ENCODE measurements at places on chromosomes 5 and 9.
A peak's percentile ranks its signal among the peaks of the same experiment; 100 is the strongest.

DNA sequence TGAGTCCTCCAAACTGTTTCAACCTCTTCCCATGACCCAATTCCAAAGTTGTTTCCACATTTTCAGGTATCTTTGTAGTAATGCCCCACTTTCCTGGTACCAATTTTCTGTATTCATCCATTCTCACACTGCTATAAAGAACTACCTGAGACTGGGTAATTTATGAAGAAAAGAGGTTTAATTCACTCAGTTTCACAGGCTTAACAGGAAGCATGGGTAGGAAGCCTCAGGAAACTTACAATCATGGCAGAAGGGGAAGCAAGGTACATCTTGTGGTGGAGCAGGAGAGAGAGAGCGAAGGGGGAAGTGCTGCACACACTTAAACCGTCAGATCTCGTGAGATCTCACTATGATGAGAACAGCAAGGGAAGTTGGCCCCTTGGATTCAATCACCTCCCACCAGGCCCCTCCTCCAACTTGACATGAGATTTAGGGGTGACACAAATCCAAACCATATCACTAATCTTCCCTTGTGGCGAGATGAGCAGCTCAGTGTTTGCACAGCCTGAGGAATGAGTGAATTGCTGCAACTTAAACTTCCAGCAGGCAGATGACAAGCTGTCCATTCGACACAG lies 42.9 kb downstream of the TRIP13 start:
- no peak for DNase-seq

DNA sequence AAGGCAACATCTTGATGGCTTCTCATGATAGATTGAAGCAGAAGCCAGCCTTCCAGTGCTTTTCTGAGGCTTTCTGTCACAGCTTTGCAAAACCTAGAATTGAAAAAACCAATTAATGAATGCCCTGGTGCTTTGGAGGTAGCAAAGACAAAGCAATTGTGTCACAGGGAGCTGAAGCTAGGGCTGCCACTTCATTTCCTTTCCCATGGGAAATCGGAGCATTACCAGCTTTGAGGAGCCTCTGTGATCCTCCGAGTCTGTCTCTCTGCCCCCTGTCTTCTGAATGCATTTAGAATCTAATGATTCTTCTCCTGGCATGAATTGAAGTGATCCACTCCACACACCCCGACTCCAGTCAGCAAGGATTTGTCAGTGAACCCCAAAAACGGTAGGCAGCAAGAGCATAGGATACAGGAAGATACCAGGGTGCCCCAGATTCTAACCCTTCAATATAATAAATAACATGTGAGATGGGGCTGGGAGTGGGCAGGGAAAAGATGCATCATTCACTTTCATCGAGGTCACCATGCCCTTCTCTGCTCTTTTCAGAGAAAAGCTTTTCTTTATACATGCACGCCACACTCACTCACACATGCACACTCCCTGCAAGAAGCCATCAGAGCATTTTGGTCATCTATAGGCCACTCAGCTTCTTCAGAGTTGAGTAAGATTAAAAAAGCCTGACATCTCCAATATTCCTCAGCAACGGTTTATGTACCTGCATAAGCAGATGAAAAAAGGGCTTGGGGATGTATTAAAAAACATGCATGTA lies 247.7 kb upstream of the ZNF462 start:
- DNase-seq = no peak

DNA sequence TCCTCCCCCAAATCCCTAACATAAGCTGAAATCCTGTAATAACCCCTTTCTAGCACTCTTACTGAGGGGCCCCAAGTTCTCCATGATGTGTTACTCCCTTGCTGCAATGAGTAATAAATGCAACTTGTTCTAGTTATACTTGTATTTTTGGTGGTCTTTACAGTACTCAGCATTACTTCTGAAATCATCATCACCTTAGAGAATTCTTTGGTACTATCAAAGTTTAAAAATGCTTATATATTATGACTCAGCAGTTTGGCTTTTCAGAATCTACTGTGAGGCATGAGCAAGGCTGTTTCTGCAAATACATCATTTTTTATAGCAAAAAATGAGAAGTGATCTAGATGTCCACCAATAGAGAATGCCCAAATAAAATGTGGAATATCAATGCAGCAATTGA lies 20.7 kb upstream of the ROPN1L start:
- DNase-seq = no peak

DNA sequence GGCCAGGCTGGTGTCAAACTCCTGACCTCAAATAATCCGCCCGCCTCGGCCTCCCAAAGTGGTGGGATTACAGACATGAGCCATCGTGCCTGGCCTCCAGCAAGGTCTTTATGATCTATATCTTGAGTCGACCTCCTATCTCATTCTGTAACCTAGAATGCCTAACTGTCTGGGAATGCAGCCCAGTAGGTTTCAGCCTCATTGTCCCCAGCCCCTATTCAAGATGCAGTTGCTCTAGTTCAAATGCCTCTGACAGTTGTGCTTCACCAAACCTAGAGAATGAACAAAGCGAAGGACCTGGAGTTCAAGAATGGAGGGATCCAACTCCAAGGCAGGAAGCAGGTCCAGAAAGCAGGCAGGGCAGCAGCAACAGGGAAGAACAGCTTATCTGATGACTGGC lies 30.8 kb downstream of the GLRX start:
- DNase-seq = no peak

- DNase-seq = no peak
Observed at GRCh38 chr5:24363789-24364481, 280.8 kb downstream of the CDH10 start.

DNA sequence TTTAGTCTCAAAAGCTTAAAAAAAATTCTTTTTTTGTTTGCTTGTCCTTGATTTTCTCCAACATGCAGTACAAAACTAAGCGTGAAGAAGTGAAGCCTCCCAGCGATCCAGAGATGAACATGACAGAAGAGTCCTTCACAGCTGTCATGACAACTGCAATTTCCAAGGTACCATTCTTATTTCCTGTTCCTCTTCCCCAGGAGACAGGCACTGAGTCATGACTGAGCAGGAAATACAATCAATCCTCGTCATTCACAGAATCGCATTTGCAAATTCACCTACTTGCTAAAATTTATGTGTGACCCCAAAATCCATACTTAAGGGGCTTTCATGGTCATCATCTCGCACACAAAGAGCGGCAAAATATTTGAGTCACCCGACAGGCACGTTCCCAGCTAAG lies 77.3 kb downstream of the SLC1A1 start:
- no peak for DNase-seq

DNA sequence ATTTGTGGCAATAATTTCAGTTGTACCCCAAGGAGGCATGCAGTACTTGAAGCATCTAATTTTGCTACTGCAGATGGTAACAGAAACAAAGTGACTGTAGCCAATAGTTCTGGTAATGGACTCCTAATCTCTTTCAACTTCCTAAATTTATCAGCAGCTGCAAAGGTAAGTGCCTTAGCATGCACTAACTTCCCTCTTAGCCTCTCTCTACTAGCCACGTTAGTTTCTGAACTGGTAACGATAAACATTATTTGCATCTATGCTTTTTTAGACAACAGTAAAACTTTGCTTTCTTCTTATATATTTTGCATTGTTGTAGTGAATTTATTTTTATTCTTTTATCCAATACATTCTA lies 6.2 kb upstream of the CKS2 start:
- DNase-seq = no peak

GRCh38 chr9:125153712-125154367 lies 10.5 kb upstream of the SCAI start:
- no peak for DNase-seq

- DNase-seq = peak; percentile 75
Observed at GRCh38 chr5:80960531-80961375, 590 bp downstream of the RASGRF2 start.

DNA sequence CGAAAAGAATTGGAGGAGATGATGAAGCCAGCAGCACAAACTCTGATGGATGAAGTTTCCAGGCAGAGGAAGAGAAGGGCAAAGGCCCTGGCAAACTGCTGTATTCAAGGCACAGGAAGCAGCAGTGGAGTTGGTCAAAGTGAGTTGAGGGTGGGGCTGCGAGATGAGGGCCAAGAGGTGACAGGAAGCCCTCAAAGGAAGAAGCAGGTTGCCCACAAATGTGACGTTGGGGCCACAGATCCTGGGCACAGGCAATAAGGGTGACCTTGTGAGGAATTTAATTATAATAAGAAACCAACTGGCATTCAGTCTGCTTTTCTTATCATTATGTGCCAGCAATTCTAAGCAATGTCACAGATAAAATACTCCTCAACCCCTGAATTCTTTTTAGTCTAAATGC lies 261.8 kb downstream of the CTNND2 start:
- DNase-seq = no peak

GRCh38 chr9:136560586-136560985 lies 14.7 kb upstream of the NOTCH1 start:
- no peak for DNase-seq

DNA sequence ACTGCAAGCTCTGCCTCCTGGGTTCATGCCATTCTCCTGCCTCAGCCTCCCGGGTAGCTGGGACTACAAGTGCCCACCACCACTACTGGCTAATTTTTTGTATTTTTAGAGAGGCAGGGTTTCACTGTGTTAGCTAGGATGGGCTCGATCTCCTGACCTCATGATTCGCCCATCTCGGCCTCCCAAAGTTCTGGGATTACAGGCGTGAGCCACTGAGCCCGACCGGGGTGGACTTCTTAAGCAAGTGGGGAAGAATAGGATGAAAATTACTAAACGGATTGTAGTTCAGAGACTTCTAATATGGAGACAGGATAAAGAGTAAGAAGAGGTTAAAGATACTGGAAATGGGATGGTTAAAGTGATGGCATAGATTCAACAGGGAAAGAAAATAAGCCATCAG lies 132.3 kb upstream of the IRX2 start:
- no peak for DNase-seq

- peak; percentile 66 for DNase-seq
Observed at GRCh38 chr9:134475011-134475790, 148.9 kb downstream of the RXRA start.

- DNase-seq = no peak
Observed at GRCh38 chr5:172904643-172905345, 54.4 kb upstream of the RPL26L1 start.

- DNase-seq = no peak
Observed at GRCh38 chr5:140118302-140118936, 4.5 kb downstream of the PURA start.

DNA sequence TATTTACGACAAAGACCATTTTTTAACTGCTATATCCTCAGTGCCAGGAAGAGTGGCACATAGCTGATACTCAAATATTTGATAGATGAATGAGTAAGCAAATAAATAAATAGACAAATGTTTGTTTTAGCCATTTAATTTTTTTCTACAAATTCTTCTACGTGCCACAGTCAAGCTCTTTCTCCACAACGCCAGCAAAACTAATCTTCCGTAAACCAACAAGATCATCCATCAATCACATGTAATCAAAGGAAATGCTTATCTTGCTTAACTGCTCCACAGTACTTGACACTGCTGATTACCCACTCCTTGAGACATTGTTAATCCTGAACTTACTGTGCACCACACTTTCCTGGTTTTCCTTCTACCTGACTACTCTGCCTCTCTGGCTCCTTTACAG lies 136.7 kb downstream of the EDIL3 start:
- DNase-seq = no peak

DNA sequence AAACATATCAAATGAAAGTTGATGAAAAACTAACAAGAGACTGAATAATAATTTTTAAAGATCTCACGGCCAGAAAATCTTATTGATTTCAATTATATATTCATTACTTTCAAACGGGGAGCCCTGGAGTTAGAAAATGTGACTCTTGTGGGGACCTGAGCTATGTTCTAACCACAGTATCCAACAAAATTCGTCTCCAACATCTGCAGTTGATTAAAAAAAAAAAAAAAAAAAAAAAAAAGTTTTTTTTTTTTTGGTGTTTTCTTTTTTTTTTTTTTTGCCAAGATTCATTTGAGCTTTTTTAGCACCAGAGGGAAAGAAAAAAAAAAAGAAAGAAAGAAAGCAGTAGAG lies 144.3 kb upstream of the PIK3R1 start:
- no peak for DNase-seq

GRCh38 chr5:87541033-87541432 lies 128.3 kb upstream of the CCNH start:
- DNase-seq = no peak

DNA sequence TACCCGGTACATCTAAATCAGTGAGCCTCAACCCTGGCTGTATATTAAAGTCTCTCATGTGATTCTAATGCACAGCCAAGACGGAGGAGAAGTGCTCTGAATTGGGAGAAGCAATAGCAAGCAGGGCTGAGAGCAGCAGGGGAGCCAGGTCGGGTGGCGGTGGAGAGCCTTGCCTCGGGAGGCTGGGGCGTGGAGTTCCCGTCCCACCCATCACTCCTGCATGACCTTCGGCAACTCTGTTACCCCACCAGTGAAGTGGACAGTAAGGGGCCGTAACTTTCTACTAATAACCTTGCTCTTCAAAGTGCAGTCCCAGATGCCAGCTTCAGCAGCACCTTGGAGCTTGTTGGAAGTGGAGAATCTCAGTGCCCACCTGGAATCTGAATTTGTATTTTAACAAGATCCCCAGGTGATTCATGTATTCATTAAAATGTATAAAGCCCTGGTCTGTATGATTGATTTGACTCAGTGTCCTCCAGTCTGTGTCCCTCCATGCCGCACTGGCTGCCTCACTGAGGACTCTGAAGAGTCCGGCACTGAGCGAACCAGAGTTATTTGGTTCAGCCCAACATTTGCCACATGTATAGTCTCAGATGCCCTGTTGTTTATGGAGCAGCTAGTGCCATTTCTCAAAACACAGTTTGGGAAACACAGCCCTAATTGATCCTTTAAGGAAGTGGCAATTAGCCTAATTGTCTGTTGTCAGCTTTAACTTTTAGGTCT lies 6.5 kb downstream of the ERGIC1 start:
- no peak for DNase-seq

GRCh38 chr9:90508940-90509339 lies 133.7 kb downstream of the DIRAS2 start:
- no peak for DNase-seq

GRCh38 chr9:33130961-33131789 lies 36.0 kb downstream of the B4GALT1 start:
- no peak for DNase-seq

DNA sequence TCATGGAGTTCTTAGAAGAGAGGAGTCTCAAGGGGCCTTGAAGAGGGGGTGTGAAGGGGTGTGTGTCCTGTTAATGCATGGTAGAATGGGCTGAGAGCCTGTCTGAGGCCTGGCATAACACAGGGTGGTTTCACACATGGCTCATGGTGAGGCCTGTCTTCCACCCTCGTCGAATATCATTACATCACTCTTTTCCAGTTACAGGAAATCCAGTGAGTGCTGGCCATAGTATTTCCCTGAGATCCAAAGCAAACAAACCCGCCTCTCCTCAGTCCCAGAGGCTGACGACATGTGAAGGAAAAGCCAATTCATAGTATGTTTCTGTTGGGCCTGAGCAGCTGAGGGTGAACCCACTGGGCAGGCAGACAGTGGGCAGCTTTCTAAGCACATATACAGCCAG lies 159.4 kb upstream of the NR3C1 start:
- DNase-seq = no peak

DNA sequence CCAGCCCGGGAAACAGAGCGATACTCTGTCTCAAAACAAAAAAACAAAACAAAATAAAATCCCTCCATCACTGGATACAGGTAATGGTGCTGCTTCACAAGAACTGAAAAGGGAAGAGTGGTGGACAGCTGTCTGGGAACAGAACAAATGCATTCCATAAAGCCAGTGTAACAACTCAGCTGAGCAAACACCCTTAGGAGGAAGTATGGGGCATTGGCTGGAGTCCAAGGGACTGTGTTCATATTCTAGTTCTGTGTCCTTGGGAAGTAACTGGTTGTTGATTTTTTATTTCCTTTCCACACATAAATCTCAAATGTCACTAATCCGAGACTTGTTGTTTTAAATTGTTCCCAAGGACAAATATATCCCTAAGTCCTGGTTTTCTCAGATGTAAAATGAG lies 38.3 kb downstream of the HTR1A start:
- DNase-seq = no peak

GRCh38 chr9:134034215-134035040 lies 9.1 kb downstream of the BRD3OS start:
- DNase-seq = no peak
